ENCODE measurements at places on chromosomes 3 and 15. TPM values are rescaled to one million over a fixed set of nuclear protein-coding genes. Genes with fewer than 3 reads are reported as not detected.

The IGSF10 gene
- total RNA-seq = 1.1 TPM

The DUOX1 gene
- not detected for total RNA-seq

The TMEM40 gene
- total RNA-seq = not detected

The SYNPR gene
- not detected for total RNA-seq

The DPH3 gene
- total RNA-seq = 12.4 TPM

The TM2D3 gene
- total RNA-seq = 21.3 TPM

The LMAN1L gene
- not detected for total RNA-seq

The TM4SF18 gene
- total RNA-seq = 0.51 TPM

The CRABP1 gene
- not detected for total RNA-seq

The RARB gene
- 10.1 TPM for total RNA-seq

The GOLGA8T gene
- not detected for total RNA-seq

The SELENOS gene
- 37.9 TPM for total RNA-seq

The ST8SIA2 gene
- 0.49 TPM for total RNA-seq

The C3orf20 gene
- not detected for total RNA-seq

The SETD2 gene
- total RNA-seq = 18.1 TPM

The SH3BP5 gene
- total RNA-seq = 7.7 TPM

The FHIT gene
- 10.4 TPM for total RNA-seq

The DCUN1D1 gene
- total RNA-seq = 10.5 TPM

The ACTRT3 gene
- total RNA-seq = 2.6 TPM

The PRR20G gene
- not detected for total RNA-seq

The UTS2B gene
- total RNA-seq = 0.13 TPM

The GALNT15 gene
- 0.33 TPM for total RNA-seq

The ACOX2 gene
- 2.0 TPM for total RNA-seq

The ANKUB1 gene
- total RNA-seq = not detected

The CYP11A1 gene
- total RNA-seq = 1.6 TPM

The UQCC5 gene
- total RNA-seq = 2.0 TPM

The NAALADL2 gene
- total RNA-seq = 0.33 TPM

The APPL1 gene
- 25.1 TPM for total RNA-seq

The SMAD6 gene
- 38.8 TPM for total RNA-seq

The RAF1 gene
- 62.0 TPM for total RNA-seq

The SGO1 gene
- total RNA-seq = 0.38 TPM

The PSTPIP1 gene
- 0.25 TPM for total RNA-seq

The UCN2 gene
- 9.9 TPM for total RNA-seq

The GPR160 gene
- total RNA-seq = 1.6 TPM

The HSPBAP1 gene
- total RNA-seq = 4.2 TPM

The SENP7 gene
- 3.6 TPM for total RNA-seq

The DPPA4 gene
- total RNA-seq = not detected

The SAMMSON gene
- not detected for total RNA-seq

The ATP13A4 gene
- not detected for total RNA-seq

The KNG1 gene
- total RNA-seq = not detected

The FSIP1 gene
- total RNA-seq = 0.16 TPM

The PLD1 gene
- total RNA-seq = 14.2 TPM

The ILDR1 gene
- total RNA-seq = 1.0 TPM

The ADPRH gene
- 8.1 TPM for total RNA-seq

The CNTN6 gene
- total RNA-seq = 11.8 TPM

The PLA2G4E gene
- total RNA-seq = not detected

The TOP2B gene
- 33.2 TPM for total RNA-seq

The C2CD4A gene
- total RNA-seq = 0.25 TPM

The HRG gene
- not detected for total RNA-seq

The NR1I2 gene
- under 0.01 TPM for total RNA-seq

The MAGI1 gene
- 6.4 TPM for total RNA-seq

The CD276 gene
- total RNA-seq = 202 TPM

The SORD gene
- 19.3 TPM for total RNA-seq

The ITPKA gene
- 5.4 TPM for total RNA-seq

The ISY1 gene
- 17.4 TPM for total RNA-seq

The TMCO5A gene
- total RNA-seq = not detected
